ENCODE measurements at places on chromosomes 6 and 20.

GRCh38 chr6:7629321-7629720 lies 39.3 kb downstream of the SNRNP48 start:
- DNase-seq, result no peak

GRCh38 chr6:7239590-7239948 lies 73.4 kb downstream of the SSR1 start:
- no peak for DNase-seq

DNA sequence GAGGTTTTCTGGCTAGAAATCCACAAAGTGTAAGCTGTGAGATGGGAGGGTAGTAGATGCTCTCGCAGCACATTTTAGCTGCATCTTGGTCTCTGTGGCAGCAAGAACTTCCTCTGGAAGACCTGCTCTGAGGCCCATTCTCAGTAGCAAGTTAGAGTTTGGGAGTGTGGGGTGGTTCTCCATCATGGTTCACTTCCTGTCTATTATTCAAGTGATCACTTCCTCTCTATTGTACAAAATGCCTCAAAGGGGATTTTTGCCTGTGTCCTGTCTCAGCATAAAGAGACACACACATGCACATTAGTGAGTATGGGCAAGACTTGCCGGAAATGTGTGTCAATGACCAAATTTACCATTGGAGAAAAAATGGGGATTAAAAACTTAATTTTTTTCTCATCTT lies 42.5 kb downstream of the LYRM2 start:
- DNase-seq, result no peak

GRCh38 chr6:30071081-30071818 lies 4.3 kb downstream of the PPP1R11 start:
- no peak for DNase-seq

- DNase-seq, result no peak
These were observed 102.2 kb downstream of the DOK5 start for GRCh38 chr20:54577637-54578036.

DNA sequence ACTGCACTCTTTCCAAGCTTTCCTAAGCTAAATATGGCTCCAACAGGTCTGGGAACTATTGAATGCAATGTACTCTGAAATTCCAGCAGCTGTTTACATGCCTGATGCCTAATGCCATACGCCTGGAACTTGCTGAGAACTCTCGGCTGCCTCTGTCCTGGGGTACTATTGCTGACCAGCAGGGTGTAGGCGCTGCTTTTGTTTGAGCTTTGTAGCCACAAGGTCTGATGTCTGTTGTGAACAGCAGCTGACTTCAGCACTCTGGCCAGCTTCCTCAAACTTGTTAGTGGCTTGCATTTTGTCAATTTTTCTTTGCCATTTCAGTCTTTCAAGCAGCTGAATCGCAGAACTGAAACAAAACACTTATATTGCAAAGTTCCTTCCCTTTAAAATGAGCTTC lies 26.7 kb downstream of the SAYSD1 start:
- DNase-seq, result no peak

DNA sequence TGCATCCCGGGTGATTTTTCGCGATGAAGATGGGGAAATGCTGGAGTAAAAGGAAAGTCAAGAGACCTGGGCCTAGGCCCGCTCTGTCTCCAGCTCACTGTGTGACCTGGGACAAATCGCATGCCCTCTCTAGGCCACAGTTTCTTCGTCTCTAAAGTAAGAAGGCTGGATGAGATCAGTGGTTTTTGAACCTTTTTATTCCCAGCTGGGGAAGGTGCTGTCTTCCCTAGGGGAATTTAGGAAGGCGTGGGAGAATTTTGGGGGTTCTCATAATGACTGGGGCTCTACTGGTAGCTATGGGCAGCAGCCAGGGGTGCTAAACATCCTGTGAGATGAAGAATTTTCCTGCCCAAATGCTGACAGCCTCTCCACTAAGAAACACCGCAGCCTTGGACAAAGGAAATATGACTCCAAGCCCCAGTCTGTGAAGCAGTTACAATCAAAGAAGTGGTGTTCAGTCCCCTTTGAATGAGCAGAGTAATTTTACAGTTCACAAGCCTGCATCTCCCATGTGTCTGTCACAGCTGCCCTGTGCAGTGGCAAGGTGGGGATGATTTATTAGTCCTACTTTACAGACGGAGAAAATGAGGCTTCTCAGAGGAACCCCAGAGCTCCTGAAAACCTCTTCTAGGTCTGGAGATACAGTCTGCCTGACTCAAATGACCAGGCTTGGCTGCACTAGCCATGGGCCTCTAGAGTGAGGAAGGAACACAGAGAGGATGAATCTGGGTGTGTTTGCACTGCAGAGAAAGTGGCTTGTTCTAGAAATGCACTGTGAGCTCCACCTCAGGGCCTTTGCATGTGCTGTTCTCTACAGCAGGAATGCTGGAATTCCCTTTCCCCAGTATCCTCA lies 57.2 kb downstream of the RAB44 start:
- DNase-seq, result no peak

- DNase-seq, result no peak
These were observed 13.8 kb upstream of the GTSF1L start for GRCh38 chr20:43740642-43741041.

- DNase-seq, result peak; percentile 79
These were observed 927 bp downstream of the ASXL1 start for GRCh38 chr20:32358883-32359632.

DNA sequence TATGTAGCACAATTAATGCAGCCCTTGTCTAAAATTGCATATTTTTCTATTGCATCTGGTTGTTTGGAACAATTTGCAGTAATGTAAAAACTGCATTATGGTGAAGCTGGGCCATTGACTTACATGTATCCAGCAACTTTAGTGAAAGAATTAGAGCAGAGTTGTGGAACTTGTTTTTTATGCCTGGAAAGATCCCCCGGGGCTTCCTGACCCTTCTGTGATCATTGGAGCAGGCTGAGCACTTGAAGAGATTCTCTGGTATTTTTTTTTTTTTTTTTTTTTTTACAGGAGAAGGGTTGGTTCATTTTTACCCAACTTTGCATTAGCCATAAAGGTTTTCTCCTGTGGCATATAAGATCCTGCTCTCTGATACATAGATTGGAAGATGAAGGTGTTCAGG lies 45.0 kb downstream of the LIN28B start:
- DNase-seq, result no peak

DNA sequence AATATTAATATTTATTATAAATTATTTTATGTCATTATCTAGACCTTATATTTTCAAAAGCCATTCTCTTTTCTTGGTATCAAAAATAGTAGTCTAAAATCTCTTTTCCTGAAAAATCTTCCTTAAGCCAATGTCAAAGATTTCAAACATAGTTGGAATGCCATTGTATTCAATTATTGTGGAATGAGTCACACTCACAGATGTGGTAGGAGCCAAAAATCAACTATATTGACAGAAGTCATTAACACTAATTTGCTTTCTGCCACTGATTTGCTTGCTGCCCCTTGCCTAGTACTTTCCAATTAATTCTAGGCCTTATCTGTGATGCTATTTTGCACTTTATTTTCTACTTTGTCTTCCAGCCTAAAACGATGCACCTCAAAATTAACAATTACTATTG lies 1326.3 kb upstream of the GJE1 start:
- no peak for DNase-seq

DNA sequence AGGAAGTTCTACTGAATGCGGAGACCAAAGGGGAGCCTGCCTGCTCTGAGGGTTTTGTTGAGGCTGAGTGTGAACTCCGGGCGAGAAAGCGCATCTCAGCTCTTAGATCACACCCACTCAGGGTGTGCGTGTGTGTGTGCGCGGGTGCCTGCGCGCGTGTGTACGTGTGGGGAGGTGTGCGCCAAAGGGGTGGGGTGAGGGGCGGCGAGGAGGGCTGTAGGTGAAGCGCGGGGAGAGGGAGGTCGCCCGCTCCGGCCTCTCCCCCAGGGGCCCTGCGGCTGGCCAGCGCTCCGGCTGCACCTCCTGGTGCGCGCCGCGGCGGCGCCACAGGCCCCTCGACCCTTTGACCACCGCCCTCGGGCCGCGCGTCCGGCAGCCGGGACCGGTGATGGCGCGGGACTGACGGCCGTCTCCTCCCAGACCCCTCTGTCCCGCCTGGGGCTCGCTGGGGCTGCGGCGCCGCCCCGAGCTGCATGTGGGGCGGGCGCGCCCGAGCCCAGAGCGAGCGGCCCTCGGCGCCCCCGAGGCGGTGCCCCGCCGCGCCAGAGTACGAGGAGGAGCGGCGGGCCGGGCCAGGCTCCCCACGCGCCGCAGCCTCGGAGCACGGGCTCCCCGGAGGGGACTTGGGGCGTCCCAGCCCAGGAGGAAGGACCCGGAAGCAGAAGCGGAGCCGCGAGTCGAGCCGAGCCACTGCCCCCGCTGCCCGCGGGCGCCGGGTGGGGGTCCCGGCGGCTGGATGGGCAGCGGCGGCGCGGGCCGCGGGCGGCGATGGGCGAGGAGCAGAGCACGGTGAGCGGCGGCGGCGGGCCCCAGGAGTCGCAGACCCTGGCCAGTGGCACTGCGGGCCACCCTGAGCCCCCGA lies at the start of gene RNF217:
Gene RNF217 (plus strand): TSS at position 661 of the 862 bp plus-strand sequence. CDS start 108 bp downstream, at position 769.
- DNase-seq, result no peak

DNA sequence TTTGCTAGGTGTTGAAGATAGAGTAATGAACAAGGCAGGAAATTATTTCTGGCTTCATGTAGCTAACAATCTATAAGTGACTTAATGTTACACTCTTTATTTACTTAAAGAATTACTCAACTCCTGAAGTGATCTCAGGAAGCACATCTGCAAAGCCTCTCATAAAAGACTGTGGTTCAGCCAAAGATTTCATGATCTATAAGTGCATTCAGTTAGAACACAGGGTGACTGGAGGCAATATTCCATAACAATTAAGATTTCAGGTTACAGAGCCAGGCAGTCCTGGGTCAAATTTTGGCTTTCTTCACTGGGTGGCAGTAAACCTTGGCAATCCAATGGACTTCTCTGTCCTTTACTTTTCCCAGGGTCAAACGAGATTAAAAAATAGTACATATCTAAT lies 204.0 kb downstream of the TPBG start:
- DNase-seq, result no peak

- no peak for DNase-seq
These were observed 59.6 kb upstream of the LAMP5 start for GRCh38 chr20:9454791-9455190.

DNA sequence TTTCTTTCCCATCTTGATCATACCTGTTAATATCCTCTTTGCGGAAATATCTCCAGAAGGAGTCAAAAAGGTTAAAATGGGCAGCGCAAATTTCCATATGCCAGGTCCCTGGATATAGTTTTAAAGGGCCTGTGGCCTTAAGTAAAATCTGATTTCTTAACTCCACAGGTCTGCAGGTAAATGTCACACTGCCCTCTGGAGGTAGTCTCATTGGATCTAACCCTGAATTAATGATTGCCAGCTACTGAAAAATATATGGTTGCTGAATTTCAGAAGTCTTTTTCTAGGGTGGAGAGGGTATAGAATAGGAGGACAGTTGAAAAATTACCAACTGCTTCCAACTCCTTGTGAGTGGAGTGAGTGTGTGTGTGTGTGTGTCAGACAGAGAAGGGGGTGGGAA lies 8.5 kb downstream of the MOXD1 start:
- DNase-seq, result no peak

DNA sequence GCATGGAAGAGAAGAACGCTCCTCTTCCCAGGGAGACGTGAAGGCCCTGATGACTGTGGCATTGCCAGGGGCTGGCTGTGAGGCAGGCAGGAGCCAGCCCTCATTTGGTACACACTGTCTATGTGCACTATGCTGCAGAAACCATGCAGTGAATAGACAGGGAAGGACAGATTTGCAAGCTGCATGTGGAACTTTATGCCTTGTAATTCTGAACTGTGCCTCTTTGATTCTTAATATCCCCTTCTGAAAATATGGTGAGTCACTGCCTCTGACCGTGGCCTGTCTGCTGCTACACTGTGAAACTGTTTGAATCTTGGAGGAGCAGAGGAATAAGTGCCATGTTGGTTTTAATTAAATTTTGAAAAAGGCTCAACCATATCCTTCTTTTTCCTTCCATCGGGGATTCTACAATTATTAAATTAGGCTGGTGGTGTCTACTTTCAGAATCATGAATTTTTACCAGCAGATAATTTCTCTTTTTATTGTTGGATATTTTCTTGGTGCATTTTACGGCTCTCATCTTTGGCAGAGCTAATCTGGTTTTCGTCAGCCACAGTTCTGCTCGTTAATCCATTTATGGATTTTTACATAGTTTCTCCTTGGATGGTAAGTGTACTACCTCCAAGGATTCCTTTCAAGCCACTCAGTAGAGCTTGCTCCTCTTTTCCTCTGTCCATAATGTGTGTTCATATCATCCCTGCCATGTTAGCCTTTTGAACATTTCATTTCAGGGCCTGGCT lies 301.0 kb upstream of the SLC35B3 start:
- DNase-seq, result no peak

- no peak for DNase-seq
These were observed 216.3 kb upstream of the ECI2 start for GRCh38 chr6:4351520-4352321.

DNA sequence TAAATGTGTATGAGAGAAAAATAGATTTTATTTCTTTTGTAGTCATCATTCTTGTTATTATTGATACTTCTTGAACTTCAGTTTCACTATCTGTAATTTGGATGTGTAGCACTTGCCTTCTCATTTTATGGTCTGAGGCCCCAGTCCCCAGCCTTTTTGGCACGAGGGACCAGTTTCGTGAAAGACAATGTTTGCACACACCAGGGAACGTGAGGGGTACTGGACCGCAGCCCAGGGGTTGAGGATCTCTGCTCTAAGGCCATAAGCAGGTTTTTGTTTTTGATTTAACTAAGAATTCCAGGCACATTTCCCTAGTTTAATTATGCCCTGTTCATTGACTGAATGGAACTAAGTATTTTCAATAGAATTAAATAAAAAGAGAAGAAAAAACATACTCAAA lies 261.5 kb downstream of the BMP2 start:
- DNase-seq, result no peak

GRCh38 chr6:138817799-138818198 lies 21.9 kb downstream of the ECT2L start:
- no peak for DNase-seq

- no peak for DNase-seq
These were observed 63.3 kb downstream of the CAP2 start for GRCh38 chr6:17456711-17457110.

- no peak for DNase-seq
These were observed 136.4 kb upstream of the SALL4 start for GRCh38 chr20:51938559-51939258.

DNA sequence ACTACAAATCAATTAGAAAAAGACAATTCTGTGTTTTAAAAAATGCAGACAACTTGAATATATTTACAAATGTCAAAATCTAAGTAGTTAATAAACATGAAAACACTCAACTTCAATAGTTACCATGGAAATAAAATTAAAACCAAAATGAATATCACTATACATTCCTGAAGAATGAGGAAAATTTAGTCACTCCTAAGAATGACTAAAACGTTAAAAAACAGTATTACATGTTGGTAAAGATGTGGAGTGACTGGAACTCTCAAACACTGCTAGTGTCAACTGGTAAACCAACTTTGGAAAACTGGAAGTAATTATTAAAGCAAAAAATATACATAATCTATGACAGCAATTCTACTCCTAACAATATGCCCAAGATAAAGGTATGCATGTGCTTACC lies 36.3 kb downstream of the AHI1 start:
- DNase-seq, result no peak

GRCh38 chr6:143804835-143805239 lies 38.3 kb upstream of the LTV1 start:
- DNase-seq, result no peak
